ENCODE measurements at places on chromosomes 5 and 9.

DNA sequence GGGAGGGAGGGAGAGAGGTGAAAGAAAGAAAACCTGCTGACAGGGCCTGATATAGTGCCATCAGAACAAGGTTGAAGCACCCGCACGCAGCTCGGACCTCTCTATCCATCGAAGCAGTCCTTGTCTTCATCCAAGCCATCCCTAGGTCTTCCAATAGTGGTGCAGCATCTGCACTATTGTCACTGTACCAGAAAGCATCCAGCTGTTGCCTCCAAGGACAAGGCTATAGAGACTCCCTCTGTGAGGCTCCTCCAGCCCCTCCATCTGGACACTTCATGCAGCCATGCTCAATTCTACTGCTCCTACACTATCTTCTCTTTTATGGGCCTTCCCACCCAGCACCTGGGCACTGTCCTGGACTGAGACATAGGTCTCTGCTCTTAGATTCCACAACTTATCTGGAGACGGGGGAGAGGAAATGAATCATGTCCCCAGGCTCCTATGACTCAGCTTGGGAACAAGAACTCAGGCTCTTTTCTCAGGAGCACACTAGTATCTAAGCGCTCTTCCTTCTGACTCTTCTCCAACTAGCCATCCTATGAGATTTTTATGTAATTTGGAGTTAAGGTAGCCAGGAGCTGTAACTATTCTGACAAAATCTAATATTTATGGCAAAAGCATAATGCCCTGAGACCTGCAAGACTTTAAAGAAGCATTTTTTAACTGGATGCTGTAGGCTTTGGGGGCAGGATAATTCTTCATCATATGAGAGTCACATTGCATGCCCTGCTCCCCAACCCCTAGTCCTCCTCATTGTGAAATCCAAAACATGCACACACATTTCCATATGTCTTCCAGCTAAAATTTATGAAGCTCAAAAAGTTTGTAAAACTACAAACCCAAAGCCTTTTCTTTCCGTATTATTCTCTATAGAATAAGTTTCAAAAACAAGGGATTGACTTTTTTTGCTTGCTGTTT, 446.8 kb downstream of the CCDC171 start:
- no peak for DNase-seq

GRCh38 chr9:133199648-133200321, 9.3 kb downstream of the OBP2B start:
- DNase-seq, result peak; percentile 34

- DNase-seq, result no peak
Observed at GRCh38 chr9:34686231-34686630, 4.8 kb downstream of the CCL19 start.

- DNase-seq, result no peak
Observed at GRCh38 chr5:55533521-55534435, 986 bp downstream of the PLPP1 start.

DNA sequence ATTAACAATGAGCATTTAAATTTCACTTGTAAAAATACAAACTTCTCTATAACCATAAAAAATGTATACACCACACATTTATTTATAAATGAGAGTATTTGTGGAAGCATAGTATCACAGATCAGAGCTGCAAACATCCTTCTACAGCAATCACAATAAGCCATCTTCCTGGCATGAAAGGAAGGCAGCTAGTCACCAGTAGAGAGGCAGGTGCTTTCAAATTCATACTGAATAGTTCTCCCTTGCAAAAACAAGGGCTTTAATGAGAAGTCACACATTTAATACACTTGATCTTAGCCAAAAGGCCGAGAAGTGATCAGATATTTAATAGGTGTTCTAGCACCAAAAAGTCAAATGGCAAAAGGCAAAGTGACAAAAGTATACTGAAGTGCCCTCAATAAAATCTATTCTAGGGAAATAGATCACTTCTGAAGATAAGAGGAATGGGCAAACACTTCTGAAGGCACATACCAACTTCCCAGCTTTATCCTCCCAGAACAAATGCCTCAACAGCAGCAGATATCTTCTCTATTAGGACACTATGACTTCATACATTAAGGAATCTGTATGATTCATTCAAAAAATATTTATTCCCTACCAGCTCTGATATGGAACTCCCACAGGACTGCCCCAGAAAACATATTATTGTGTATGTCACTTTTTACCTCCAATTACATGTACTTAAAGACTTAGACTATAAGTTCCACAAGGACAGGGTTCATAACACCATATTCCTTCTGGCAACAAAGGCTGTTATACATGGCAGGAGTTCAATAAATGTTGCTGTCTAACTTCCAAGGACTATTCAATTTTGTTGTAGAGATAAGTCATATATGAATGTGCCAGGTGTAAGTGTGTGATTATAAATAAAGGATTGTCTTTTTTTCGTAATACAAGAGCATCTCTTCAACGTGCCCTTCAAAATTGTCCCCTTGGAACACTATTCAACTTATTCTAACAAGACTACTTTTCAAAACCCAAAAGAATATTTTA, 31.7 kb downstream of the MAPKAP1 start:
- DNase-seq, result no peak

DNA sequence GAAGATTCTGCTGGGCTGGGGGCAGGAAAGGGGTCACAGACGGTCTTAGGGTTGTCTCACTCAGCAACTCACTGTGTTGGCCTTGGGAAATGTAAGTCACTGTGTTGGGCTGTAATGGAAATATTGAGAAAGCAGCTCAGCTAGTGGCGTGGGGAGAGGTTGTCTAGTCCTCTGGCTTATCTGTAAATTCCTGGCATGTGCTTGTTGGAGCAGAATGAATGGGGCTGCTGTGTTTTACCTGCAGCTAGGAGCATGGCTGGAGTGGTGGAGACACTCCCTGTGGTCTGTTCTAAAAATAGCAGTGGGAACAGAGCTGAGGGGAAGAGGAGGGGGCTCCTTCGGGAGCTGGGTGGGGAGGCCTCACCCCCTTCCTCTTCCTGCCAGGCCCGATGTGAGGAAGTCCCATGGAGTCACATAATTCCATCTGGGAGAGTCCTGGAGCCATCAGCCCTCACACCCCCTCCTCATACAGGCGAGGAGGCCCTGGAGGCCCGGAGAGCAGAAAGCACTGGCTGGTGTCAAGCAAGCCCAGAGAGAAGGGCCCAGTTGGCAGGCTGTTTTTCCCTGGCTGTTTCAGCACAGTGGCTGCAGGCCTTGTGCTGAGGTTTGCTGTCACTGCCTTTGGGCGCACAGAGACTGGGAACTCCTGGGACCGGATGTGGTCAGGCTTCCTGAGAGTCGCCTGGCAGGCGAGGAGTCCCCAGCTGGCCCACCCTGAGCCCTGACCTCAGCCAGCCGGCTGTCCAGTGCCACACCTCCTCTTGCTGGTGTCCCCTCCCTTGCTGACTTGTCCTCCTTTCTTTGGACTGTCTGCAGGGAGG, 84.9 kb downstream of the RGS3 start:
- no peak for DNase-seq

DNA sequence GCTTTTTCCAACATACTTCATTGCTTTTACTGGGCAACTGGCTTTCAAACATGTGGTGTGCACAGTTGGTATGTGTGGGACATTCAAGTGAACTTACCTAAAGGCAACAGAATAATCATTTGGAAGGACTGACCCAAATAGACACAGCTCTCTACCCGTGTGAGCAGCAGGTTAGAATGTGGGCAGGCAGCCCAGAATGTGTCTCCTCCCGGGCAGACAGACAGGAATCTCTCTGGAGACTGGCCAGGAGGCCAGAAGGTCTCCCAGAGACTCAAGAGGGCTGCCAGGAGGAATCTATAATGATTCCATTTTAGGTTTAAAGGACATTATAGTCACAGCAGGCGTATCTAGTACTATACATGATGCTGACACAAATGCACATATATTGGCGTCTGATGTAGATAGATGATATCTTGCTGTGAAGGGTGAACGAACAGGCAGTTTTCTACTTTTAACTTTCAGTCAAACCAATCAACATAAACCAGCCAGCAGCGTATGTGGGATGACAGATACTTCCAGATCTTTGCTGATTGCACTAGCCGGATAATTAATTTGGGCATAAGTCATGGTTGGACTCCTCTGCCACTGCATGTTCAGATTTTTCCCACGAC, 297.4 kb upstream of the ZNF608 start:
- no peak for DNase-seq

- no peak for DNase-seq
Observed at GRCh38 chr5:165620394-165620793, 2115.0 kb downstream of the MAT2B start.

GRCh38 chr9:105059252-105059651, 131.3 kb upstream of the ABCA1 start:
- no peak for DNase-seq

GRCh38 chr5:140213370-140213983, 38.5 kb downstream of the CYSTM1 start:
- DNase-seq, result no peak

- no peak for DNase-seq
Observed at GRCh38 chr5:149002053-149002452, 60.8 kb downstream of the SH3TC2 start.

DNA sequence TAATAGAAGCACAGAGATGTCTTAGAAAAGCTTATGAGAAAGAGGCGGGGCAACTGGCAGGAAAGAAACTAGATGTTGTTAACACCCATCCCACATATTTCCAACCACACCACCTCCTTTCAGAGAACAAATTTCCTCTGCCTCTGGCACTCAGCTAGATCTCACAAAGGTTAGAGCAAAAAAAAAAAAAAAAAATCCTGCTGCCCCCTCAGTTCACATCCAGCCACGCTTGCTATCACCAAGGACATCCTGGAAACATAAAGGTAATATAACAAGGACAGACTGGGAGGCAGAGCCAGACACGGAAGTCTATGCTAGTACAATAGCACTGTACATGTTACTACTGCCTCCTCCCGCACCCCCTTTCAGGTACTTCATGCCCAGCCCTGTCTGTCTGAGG, 238.0 kb upstream of the PTGER4 start:
- DNase-seq, result peak; percentile 42

GRCh38 chr9:98255061-98255577, 330 bp downstream of the TBC1D2 start:
- no peak for DNase-seq

GRCh38 chr9:135504262-135505243, 4.1 kb downstream of the MRPS2 start:
- peak; percentile 53 for DNase-seq

DNA sequence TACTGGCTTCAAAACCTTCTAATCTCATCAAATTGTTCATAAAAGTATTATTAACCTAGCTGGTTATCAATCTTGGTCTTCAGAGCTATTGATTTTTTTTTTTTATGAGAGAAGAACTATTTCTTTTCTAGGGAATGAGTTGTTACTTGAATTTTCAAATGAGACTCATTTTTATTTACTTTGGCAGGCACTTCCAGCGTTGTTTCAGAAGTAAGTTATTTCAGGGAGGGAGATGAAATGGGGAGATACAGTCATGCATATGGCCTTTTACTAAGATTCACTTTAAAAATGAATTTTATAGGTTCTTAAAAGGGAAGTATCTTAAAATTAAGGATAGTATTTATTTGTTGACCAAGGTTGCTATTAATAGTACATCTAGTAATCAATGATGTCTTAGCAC, 129.6 kb downstream of the IZUMO3 start:
- DNase-seq, result no peak

DNA sequence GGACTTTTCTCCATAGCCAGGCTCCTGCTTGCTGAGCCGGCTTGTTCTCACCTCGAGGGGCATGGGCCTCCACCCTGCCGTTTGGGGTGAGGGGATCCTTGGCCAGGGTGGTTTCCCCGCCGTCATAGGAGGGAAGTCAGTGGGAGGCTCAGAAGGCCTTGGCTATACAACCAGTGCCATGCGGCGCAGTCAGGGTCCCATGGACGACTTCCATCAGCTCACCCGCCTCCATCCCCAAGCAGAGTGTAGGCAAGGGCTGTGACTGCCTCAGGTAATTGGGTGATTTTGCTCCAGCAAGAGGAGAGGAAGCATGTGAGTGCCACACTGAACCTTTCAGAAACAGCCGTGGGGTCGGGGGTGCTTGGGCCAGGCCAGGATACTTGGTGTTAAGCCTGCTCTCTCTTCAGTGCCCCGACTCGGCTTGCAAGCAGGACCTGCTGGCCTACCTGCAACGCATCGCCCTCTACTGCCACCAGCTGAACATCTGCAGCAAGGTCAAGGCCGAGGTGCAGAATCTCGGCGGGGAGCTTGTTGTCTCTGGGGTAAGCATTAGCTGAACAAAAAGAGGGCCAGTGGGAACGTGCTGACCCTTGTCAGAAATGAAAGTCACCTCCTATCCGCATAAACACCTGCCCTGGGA, 57.2 kb upstream of the LRRTM2 start:
- DNase-seq, result no peak

GRCh38 chr9:83617299-83617698, 5.6 kb upstream of the IDNK start:
- no peak for DNase-seq

DNA sequence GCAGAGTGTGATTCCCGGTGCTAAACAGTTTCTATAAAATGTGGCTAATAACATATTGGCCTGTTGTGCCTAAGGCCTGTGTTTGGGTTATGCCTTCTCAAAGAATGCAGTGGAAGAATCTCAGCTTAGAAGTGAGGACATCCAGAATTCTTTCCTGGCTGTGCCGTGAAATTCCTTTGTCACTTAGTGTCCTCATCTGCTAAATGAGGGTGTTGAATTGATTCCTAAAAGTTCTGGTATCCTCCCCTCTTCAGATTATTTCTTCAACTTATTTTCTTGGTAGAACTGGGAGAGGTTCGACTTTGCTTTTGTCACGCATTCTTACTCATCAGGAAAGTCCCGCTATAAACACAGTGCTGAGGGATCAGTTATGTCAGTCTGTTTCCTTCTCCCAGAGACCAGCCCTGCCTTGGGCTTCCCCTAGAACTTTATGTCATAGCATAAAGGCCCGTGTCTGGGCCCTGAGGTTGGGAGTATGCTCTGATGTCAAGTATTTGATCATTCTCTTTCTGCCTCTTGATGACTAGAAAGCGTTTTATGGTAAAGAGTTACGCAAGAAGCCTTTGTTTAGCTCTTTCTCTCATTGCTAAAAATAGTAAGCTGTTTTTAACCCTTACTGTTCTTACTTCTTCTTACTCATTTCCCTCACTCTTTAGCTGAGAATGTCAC, 29.5 kb downstream of the MTAP start:
- peak; percentile 20 for DNase-seq

DNA sequence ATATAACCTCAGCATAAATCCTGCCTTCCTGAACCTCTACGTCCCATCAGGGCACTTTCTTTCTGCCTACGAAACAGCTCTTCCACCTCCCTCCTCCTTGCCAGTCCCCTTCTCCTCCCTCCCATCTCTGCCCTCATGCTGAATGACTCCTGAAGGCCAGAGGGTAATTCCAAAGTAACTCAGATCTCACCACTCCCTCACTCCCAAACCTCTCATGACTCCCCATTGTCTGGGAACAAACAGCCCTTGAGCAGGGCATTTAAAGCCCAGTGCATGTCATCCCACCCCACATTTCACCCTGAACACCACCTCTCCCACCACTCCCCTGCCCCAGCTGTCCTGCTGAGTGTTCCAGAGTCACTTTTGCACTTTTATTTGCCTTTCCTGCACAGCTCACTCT, 8.9 kb upstream of the FBP1 start:
- no peak for DNase-seq

Data from CD4-positive, alpha-beta T cell treated with Interleukin-2 at 100 ng/mL for 4 hours (primary cell).